ENCODE measurements at places on chromosomes 3 and 15. TPM values are rescaled to one million over a fixed set of nuclear protein-coding genes. Genes with fewer than 3 reads are reported as not detected.

Gene ZBTB47
- 24.0 TPM for total RNA-seq

Gene NUSAP1
- total RNA-seq, result 51.1 TPM

Gene ATP13A5
- not detected for total RNA-seq

Gene CGNL1
- total RNA-seq, result 1.5 TPM

Gene EXD1
- total RNA-seq, result 0.11 TPM

Gene SPINK8
- not detected for total RNA-seq

Gene PRC1
- 489 TPM for total RNA-seq

Gene GHSR
- total RNA-seq, result not detected
